ENCODE measurements at places on chromosomes 3 and 15. TPM values are rescaled to one million over a fixed set of nuclear protein-coding genes. Genes with fewer than 3 reads are reported as not detected.

- no peaks in the 10 kb centered on the region for H3K4me1 ChIP-seq
- no peak overlapping the region for H3K4me3 ChIP-seq
- no peak for DNase-seq
- H3K27ac ChIP-seq: no peak overlapping the region
Measured at GRCh38 chr3:179882292-179882691, 154.4 kb downstream of the PEX5L start.

GRCh38 chr15:39054128-39054732, 489.6 kb upstream of the RASGRP1 start:
- H3K27me3 ChIP-seq: no peaks in the 10 kb centered on the region
- no peaks in the 10 kb centered on the region for H3K4me1 ChIP-seq
- DNase-seq: no peak
- H3K36me3 ChIP-seq: no peaks in the 10 kb centered on the region
- H3K27ac ChIP-seq: no peak overlapping the region

DNA sequence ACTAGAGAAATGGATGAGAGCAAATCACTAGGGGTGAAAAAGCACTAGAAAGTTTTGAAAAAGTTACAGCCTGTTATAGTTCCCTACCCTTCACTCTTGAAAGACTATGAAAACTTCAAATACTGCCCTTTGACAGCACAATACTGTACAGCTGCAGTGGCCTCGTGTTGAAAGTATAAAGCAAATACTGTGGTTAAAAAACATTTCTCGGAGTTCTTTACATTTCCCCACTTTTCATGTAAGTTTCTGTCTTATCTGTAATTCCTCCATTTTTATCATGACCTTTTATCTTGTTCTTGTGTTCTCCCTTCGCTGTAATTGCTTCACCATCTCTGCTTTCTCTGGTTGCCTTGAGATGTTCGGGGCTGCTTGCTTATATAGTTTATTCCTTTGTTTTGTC, 423.8 kb upstream of the CFAP20DC start:
- H3K4me1 ChIP-seq: no peaks in the 10 kb centered on the region
- no peak overlapping the region for H3K4me3 ChIP-seq
- no peak overlapping the region for H3K27ac ChIP-seq
- H3K27me3 ChIP-seq: no peaks in the 10 kb centered on the region
- DNase-seq: no peak

- no peaks in the 10 kb centered on the region for H3K36me3 ChIP-seq
- no peak overlapping the region for H3K27ac ChIP-seq
- DNase-seq: no peak
- no peaks in the 10 kb centered on the region for H3K27me3 ChIP-seq
- H3K4me3 ChIP-seq: no peak overlapping the region
Measured at GRCh38 chr3:171824116-171824515, 13.8 kb upstream of the PLD1 start.

DNA sequence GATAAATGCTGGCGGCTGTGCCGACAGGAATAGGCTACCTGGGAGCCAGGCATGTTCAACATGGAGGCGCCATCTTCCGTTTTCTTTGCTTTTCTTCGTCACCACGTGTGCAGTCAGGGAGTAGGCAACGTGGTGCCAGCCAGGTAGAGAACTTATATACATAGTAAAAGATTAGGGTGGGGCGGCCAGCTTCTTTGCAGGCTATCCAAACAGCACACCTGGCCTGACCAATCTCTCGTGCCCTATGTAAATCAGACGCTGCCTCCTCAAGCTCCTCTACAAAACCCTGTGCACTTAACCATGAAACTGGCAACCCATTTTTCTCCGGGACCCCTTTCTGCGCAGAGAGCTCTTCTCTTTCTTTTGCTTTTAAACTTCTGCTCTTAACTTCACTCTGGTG, 28.6 kb upstream of the OR5K4 start:
- H3K27me3 ChIP-seq: no peaks in the 10 kb centered on the region
- no peaks in the 10 kb centered on the region for H3K36me3 ChIP-seq
- no peak overlapping the region for H3K27ac ChIP-seq
- H3K4me3 ChIP-seq: peak overlapping the region; percentile 6
- peak; percentile 14 for DNase-seq
- peaks cover 7% of the 10 kb centered on the region for H3K4me1 ChIP-seq

DNA sequence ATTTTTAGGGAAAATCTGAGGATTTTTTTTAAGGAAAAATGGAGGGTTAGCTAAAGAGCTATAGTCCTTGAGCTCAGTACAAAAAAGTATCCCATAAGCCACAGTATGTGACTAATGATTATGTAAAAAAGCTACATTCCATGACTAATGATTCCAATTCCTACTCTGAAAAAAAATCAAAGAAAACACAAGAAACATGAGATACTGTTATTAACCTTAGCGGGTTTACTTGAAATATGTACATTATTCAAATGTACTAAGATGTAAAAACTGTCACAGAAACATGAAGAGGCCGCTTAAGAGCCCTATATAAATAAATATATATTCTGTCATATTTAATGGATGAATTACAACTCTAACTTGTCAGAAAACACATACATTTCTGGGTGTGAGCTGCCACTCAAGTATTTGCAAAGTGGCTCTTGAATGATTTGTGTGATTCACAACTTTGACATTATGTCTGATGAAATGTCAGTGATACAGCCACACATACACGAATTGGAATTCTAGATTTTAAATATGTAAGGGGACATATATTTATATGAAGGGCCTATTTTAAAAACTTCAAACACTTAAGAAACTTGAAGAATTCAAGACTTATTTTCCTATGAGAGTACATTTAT, 518.7 kb upstream of the SUCLG2 start:
- H3K27me3 ChIP-seq: no peaks in the 10 kb centered on the region
- no peaks in the 10 kb centered on the region for H3K36me3 ChIP-seq
- H3K4me1 ChIP-seq: no peaks in the 10 kb centered on the region
- H3K4me3 ChIP-seq: no peak overlapping the region

GRCh38 chr3:113232342-113232741, 21.0 kb downstream of the BOC start:
- DNase-seq: no peak
- H3K36me3 ChIP-seq: no peaks in the 10 kb centered on the region
- H3K27ac ChIP-seq: no peak overlapping the region
- no peaks in the 10 kb centered on the region for H3K27me3 ChIP-seq

GRCh38 chr3:16824081-16824696, 60.6 kb upstream of the PLCL2 start:
- no peak overlapping the region for H3K27ac ChIP-seq
- DNase-seq: no peak
- H3K36me3 ChIP-seq: no peaks in the 10 kb centered on the region
- H3K4me1 ChIP-seq: no peaks in the 10 kb centered on the region

DNA sequence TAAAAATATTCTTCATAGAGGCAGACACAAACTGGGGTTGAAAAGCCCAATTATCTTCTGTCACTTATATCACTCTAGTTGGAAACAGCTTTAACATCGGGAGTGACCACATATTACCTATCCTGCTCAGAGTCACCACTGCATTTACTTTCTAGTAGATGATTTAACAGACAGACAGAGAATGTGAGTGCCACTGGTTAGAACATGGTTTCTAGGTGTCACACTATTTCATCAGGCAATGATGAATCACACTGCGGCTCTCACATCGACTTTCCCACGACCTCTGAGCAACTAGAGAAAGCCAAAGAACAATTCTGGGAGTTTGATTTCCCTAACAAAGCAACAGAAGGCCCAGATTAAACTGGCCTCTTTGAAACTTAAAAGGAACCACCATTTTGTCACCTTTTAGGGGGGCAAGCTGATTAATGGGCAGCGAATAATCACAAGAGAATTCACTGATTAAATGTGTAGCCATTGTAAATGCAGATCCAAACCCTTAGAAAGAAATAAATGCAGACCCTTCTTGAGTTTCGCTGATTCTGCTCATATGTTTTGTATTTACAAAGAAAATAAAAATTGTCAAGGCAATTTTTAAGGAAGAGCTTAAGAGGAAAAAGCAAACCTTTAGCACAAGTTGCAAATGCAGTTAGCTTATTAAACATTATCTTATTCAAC, 112.6 kb upstream of the KBTBD8 start:
- H3K27me3 ChIP-seq: no peaks in the 10 kb centered on the region
- H3K27ac ChIP-seq: no peak overlapping the region
- no peaks in the 10 kb centered on the region for H3K36me3 ChIP-seq

DNA sequence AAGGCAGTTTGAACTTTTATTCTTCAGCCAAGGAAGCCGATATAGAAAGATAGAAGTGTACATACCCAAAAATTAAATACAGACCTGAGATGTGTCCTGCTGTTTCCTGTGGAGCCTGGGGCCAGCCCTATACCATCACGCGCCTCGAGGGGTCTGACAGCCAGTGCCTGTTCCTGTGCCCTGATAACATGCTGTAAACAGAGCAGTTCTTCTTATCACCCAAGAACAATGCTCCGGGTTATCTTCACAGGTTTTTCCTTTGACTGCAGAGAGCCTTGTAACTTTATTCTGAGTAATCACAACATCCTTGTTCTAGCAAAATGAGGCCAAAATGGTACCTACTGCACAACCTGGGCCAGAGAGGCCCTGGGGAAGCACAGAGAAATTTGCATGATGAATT, 289.7 kb upstream of the CHRM5 start:
- no peaks in the 10 kb centered on the region for H3K36me3 ChIP-seq
- no peak overlapping the region for H3K27ac ChIP-seq
- no peak for DNase-seq
- H3K4me3 ChIP-seq: no peak overlapping the region

- H3K4me1 ChIP-seq: peaks cover 5% of the 10 kb centered on the region
- DNase-seq: no peak
- H3K36me3 ChIP-seq: no peaks in the 10 kb centered on the region
- H3K27ac ChIP-seq: peak overlapping the region; percentile 2
- H3K27me3 ChIP-seq: no peaks in the 10 kb centered on the region
Measured at GRCh38 chr3:99504258-99504657, 134.1 kb upstream of the COL8A1 start.

DNA sequence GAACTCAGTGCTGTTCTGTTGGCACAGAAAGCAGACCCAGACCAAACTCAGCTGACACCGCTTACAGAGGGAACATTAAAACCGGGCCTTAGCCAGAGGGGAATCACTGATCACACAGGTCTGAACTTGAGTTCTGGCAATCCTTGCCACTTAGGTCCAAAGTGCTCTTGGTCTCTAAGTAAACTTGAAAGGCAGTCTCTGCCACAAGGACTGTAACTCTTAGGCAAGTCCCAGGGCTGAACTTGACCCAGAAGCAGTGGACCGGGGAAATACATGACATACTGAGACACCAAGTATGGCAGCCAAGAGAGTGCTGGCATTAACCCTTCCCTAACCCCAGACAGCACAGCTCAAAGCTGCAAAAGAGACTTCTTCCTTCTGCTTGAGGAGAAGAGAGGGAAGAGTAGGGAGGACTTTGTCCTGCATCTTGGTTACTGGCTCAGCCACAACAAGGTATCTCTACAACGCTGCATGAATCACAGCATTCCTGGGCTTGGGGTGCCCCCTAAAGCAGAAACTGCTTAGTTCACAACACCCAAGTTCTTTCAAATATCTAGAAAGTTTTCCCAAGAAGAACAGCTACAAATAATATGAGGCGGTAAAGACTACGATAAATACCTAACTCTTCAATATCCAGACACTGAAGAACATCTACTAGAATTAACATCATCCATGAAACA, 32.5 kb downstream of the NAALADL2 start:
- H3K27ac ChIP-seq: no peak overlapping the region
- H3K27me3 ChIP-seq: no peaks in the 10 kb centered on the region
- peak; percentile 72 for DNase-seq
- no peak overlapping the region for H3K4me3 ChIP-seq
- peaks cover 6% of the 10 kb centered on the region for H3K4me1 ChIP-seq

DNA sequence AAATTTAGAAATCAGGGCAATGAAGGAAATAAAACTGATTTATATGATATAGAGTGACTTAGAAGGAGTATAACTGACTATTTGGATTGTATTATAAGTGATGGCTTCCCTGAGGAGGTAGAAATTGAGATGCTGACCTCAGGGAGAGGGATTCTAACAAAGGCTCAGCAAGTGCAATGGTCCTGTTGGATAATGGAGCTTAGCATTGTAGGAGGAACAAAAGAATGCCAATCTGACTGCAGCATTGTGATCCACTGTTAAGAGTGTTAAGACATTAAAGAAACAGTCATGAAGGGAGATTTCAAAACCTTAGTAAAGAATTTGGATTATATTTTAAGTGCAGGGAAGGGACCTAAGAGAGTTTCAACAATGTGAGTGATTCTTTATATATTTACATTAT, 158.4 kb upstream of the NAALADL2 start:
- H3K36me3 ChIP-seq: no peaks in the 10 kb centered on the region
- H3K27ac ChIP-seq: no peak overlapping the region
- no peak for DNase-seq
- H3K4me1 ChIP-seq: no peaks in the 10 kb centered on the region

- peak; percentile 26 for DNase-seq
- H3K27ac ChIP-seq: peak overlapping the region; percentile 31
- H3K36me3 ChIP-seq: no peaks in the 10 kb centered on the region
- H3K4me1 ChIP-seq: peaks cover 61% of the 10 kb centered on the region
Measured at GRCh38 chr3:54358316-54358715, 236.0 kb downstream of the CACNA2D3 start.

DNA sequence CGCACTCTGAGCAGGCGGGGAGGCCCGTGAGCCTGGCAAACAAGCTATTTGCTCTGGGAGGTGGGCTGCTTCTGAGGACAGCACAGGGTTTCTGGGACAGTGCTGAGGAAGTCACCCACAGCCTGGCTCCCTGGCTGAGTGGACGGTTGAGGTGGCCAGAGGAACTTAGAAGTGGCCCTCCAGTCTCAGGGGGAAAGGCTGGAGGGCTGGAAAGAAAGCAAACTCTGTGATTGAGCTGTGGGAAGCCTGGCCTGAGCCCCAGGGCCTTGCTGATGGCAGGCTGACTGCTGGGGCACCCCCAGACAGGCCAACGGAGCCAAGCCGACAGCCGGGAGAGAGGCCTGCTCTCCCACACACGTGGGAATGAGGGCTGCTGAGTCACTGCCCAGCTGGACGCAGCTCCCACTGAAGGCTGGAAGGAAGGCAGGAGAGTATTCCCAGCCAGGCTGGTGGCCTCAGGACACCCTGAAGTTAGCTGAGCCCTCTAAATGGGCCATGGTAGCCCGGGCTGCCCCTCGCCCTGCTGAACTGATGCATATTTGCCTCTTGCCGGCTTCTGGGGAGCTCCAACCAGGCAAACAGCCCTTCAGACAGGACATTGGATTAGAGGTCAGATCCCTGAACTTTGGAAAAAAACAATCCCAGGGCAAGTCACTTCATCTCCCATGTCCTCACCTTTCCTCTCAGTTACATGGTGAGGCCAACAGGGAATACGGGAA, 98.0 kb upstream of the TLE3 start:
- peak; percentile 95 for DNase-seq
- peaks cover 47% of the 10 kb centered on the region for H3K4me1 ChIP-seq
- no peaks in the 10 kb centered on the region for H3K36me3 ChIP-seq
- peak overlapping the region; percentile 78 for H3K27ac ChIP-seq
- H3K27me3 ChIP-seq: no peaks in the 10 kb centered on the region
- H3K4me3 ChIP-seq: no peak overlapping the region

DNA sequence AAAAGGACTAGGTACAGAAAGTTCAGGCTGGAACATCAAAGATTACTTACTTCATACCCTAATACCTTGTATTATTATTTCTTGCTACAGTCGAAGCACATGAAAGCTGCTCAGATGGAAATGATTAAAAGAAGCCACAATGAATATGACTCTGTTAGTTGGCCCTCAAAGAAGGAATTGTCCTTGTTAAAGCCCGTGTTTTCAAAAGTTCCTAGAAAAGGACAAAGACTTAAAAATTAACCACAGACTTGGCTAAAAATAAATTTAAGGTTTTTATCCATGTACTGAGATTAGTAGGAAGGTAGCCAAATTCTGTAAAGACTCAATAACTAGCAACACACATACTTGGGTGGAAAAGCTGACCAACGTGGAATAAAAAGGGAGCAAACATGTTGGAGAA, 251.0 kb upstream of the RARB start:
- no peak overlapping the region for H3K4me3 ChIP-seq
- no peaks in the 10 kb centered on the region for H3K27me3 ChIP-seq
- H3K27ac ChIP-seq: no peak overlapping the region
- DNase-seq: no peak
- H3K36me3 ChIP-seq: no peaks in the 10 kb centered on the region

The CLDN18 gene
- total RNA-seq: not detected

The ITIH1 gene
- not detected for total RNA-seq

The STAB1 gene
- total RNA-seq: 78.5 TPM

The RPP25 gene
- total RNA-seq: 14.9 TPM

Measured in thyroid gland (tissue), 4 donors.